Nephron progenitor cell (in vitro differentiated cells): ENCODE measurements at places on chromosomes 5 and 9.

GRCh38 chr9:2411459-2412215 is 209.9 kb upstream of the VLDLR start:
- DNase-seq, result no peak

DNA sequence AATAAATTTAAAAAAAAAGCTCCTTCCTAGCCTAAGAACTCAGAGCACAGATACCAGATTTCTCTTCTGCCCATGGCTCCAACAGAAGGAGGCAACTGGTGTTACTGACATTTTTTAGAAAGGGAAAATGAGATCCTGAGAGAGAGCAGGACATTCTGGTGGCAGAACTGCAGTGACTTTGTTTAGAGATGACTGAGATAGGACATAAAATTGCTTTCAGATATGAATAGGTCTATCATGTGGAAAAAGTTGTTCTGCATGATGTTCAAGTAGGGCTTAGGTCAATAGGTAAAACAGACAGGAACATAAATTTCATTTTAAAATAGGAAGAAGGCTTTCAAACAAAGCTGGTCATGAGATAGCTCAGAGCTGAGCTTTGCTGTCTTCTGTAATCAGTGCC is 49.6 kb downstream of the NIPAL4 start:
- no peak for DNase-seq

DNA sequence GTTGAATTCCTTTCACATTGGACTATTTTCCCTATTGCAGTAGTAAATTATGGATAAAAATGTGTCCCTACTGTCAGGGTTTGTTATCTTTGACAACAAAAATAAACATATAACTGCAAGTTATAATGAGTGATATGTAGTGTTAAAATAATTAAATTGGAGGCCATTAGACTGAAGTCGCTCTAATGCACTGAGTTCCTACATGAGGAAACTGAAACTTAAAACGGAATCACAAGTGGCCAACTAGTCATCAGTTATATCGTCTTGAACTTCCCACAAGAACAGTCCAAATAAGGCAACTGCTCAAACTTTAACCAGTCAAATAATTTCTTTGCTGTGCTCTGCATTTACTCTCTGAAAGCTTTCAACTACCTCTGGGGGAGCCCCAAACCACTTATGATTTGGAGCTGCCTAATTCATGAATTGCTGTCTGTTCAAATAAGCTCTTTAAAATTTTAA is 2.1 kb upstream of the IFT74 start:
- DNase-seq, result no peak

GRCh38 chr9:93188426-93189368 is 4.8 kb downstream of the WNK2 start:
- DNase-seq, result no peak

- DNase-seq, result no peak
Measured at GRCh38 chr5:167754501-167755021, 536.9 kb upstream of the WWC1 start.

DNA sequence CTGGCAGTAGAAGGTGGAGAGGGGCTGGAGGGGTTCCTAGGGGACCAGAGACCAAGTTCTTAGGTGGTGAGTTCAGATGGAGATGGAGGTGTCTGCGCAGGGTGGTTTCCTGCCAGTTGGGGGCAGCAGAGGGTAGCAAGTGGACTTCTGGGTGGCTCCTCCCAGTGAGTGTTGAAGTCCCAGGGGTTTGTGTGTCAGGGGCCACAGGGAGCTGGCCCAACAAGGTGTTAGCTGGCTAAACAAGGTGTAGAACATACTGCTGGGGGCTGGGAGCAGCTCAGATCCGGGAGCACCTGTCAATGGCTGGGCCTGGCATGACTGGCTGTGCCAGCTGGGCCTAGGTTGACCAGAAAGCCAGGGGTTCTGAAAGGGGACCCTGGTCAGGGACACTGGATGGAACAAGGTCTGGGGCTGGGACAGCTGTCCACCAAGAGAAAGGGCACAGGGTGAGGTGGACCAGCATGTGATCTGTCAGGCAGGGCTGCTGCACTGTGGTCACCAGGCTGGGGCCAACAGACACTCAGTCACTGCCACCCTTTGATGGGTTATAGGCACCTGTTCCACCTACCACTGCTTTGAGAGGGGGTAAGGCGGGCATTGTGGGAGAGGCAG is 35.6 kb downstream of the DAB2IP start:
- DNase-seq, result peak; percentile 81

DNA sequence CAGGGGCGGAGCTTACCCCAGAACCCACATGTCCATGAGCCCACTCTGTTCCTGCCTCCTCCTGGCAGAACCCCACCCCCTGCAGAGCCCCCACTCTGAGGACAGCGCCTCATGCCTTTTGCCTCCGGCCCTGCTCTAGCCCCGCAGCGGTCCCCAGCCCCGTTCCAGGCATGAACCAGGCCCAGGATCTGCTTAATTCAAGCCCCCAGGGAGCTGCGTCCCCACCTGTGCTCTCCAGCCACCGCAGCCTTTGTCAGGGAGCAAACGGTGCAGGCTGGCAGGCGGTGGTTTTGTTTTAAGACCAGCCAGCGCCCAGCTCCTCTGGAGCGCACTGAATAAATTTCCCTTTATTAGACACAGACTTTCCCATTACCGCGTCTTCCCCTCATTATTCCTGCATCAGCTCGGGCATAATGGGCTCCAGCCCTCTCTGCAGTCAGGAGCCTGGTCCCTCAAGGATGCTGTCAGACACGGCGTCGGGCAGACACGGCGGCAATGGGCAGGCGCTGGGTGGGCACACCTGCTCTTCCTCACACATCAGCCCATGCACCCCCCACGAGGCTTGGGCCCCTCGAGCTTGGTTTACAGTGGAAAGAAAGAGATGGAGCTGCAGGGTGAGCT is 137.6 kb downstream of the OLFM1 start:
- no peak for DNase-seq

- peak; percentile 26 for DNase-seq
Measured at GRCh38 chr9:74500584-74500924, 3.4 kb downstream of the RORB start.

- no peak for DNase-seq
Measured at GRCh38 chr5:168879929-168880328, 300.8 kb upstream of the PANK3 start.

DNA sequence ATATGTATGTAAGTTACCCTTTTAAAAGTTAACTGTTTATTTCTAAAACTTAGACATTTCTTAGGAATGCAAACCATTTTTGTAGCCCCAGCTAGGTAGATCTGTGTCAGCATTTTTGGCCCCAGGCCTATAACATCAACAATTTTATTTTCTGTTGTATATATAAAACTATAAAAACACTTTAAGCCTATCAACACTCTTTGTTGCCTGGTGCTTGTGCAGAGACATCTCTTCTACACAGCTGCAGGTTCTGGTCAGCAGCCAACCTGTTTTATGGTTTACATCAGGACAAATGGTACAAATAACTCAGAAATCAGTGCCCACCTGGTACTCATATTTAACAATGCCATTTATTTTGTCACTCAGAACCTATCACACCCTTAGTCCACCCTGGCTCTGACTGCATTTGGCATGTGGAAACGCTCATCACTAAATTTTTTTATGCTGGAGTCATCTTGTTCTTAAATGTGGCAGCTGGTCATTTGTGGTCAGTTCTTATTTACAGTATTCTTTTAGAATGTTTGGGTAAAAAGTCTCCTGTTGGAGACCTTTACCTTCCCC is 173.4 kb downstream of the DNAH5 start:
- DNase-seq, result no peak

DNA sequence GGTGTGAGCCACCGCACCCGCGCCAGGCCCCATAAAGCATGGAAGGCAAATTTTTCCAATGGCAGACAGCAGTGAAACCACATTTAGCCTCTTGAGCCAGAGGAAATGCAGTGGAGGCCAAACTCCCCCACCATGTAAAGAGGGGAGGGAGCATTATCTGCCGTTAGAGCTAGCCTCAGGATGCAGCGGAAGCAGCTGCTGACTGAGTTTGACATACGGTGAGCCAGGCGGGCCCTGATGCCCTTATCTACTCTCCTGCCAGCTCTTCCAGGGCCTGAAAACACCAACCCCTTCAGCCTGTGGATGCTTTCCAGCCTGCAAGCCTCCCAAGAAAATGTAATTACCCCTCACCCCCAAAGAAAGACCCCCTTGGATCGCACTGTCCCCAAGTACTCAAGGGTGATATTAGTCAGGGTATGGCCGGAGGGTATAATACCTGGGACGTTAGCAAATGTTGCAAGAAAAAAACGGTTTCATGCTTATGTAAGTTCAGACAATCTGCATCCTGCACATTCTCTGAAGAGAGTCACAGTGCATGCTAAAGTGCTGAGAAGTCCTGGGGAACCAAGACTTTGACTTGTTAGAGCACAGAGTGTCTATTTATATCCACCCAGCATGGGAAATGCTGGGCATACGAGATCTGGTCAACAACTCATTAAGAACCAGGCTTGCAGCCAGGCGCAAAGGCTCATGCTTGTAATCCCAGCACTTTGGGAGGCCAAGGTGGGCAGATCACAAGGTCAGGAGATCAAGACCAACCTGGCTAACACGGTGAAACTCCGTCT is 11.3 kb upstream of the GGTA1 start:
- DNase-seq, result no peak

DNA sequence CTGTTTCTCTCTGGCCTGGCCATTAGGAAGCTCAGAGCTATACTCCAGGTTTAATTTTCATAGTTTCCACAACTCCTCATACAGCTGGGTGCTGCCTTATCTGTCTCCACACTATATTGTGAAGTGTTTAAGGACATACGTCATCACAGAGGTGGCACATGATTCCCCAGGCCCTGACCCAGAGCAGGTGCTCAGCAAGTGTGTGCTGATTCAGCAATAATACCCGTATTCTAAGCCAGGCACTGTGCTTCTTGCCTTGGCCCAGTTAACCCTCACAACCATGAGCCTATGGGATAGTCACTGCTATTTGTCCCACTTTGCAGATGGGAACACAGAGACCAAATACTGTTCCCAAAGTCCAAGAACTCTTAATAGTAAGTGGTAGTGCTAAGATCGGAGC is 93.5 kb upstream of the SMIM23 start:
- DNase-seq, result no peak

DNA sequence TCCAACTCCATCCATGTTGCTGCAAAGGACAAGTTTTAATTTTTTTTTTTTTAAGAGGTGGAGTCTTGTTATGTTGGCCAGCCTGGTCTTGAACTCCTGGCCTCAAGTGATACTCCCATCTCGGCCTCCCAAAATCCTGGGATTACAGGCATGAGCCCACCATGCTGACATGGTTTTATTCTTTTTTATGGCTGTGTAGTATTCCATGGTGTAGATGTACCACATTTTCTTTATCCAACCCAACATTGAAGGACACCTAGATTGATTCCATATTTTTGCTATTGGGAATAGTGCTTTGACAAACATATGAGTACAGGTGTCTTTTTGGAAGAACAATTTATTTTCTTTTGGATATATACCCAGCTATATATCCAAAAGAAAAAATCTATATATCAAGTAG is 6.1 kb upstream of the POC5 start:
- DNase-seq, result no peak
